Renal pelvis (tissue), 12 donors: ENCODE measurements at places on chromosomes 5 and 9.

GRCh38 chr5:72156946-72157624 is 49.8 kb downstream of the MAP1B start:
- DNase-seq: peak; percentile 38

- DNase-seq: peak; percentile 19
Measured at GRCh38 chr5:174384509-174384947, 339.0 kb downstream of the NSG2 start.

- DNase-seq: no peak
Measured at GRCh38 chr9:18566121-18566520, 92.2 kb downstream of the ADAMTSL1 start.

GRCh38 chr9:114157516-114158176 is 2.3 kb downstream of the COL27A1 start:
- DNase-seq: no peak

DNA sequence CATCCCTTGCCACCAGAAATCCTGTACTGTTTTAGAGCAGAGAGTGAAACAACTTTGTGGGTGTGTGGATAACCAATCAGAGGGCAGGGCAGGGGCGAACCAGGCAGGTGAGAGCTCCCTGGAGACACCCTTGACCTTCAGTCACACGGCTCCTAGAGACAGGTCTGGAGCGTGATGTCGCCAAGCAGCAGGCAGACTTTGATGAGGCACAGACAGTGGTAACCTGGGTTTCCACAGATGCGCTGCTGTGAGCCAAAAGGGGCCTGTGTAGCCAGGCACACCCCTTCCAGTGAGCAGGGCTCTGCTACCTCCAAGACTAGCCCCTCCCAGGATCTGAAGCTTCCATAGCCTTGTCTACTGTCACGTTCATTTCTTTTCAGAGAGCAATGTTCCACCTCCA is 317.8 kb upstream of the ADCY2 start:
- DNase-seq: no peak

DNA sequence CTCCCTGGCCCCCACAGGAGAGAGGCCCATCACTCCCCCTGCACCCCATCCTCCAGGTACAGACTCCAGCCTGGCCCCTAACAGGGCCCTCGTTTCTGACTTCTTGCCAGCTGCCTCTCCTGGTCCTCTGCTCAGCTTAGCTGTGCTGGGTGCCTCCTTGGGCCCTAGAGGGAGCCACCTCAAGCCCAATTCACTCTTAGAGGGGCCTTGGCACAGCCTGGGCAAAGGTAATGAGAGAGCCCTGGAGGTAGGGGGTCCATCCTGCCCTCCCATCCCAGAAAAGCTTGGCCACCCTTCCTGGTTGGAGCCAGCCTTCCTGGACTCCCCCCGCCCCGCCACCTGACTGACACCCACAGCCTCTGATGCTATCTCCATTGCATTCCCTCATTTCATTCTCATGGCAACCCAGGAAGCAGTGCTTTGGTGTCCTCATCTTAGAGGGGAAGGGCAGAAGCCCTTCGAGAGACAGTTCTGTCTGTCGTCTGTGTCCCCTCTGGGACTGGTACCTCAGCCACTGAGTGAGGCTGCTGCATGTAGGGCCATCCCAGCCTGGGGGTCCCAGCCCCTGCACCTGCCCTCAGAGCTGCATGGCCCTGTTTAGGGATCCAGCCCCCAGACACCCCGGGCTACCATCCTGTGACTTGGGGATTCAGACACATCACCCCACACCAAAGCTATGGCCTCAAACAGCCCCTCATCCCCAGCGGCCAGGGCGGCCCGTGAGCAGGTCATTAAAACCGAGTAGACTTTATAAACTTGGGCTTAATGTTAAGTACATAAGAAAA is 95.5 kb downstream of the BARX1 start:
- no peak for DNase-seq
